ENCODE measurements at places on chromosomes 16 and 17. TPM values are rescaled to one million over a fixed set of nuclear protein-coding genes. Genes with fewer than 3 reads are reported as not detected.

DNA sequence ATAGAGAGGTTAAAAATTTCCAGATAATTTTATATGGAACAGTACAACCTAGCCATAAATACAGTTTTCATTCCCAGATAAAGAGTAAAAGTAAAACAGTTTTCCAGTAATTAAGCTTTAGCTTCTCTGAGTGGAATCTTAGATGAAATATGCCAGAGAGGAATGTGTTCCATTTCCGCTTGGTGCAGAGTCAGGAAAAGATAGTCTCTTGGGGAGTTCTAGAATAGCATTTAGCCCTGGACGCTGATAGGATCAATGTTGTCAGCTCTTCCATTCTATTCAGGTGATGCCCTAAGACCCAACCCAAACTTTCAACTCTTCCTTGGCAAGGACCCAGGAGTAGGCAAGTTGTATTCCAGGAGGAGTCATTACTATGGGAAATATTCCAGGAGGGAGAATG, 30.9 kb upstream of the ABCA3 start:
- no peak for DNase-seq

DNA sequence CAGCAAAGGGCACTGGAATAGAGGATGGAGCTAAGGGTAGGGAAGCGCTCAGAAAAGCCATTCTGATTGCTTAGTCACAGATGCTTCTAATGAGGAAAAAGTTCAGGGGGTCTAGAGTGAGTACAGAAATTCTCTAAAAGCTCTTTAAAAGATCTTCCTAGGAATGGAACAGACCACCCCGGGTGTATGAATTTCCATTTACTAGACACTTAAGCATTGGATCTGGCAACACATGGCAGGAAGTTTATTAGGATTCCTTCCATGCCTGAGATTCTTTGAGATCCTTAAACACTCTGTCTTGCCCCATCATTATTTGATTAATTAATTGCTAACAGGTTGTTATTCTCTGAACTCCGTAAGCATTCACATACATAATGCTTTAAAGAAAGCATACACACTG, 8.5 kb downstream of the KRTAP9-7 start:
- no peak for DNase-seq

DNA sequence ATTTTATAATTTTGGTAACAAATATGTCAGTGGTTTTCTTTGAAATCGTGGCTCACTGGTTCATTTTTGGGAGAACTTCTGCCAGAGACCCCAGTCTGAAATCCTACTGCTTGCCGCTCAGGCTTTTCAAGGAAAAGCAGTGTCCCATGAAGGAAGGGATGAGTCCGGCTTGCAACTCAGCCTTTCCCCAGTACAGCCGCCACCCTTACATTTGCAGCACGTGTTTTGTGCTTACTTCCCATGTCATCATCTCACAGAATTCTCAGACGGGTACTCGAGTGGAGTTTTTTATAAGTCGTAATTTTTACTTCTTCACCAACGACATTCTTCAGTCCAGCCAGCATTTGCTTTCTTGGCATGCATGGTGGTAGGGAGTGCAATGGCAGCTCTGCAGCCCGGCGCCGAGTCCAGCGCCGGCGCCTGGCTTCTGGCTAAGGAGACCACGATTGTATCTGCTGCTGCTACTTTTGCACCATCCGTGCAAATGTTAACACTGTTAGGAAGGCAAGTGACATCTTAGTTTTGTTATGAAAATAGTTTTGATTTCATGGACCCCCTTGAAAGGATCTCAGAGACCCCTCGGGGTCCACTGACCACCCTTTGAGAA, 111.0 kb downstream of the AMFR start:
- no peak for DNase-seq

- no peak for DNase-seq
These were observed 21.1 kb downstream of the GJD3 start for GRCh38 chr17:40343219-40344119.

DNA sequence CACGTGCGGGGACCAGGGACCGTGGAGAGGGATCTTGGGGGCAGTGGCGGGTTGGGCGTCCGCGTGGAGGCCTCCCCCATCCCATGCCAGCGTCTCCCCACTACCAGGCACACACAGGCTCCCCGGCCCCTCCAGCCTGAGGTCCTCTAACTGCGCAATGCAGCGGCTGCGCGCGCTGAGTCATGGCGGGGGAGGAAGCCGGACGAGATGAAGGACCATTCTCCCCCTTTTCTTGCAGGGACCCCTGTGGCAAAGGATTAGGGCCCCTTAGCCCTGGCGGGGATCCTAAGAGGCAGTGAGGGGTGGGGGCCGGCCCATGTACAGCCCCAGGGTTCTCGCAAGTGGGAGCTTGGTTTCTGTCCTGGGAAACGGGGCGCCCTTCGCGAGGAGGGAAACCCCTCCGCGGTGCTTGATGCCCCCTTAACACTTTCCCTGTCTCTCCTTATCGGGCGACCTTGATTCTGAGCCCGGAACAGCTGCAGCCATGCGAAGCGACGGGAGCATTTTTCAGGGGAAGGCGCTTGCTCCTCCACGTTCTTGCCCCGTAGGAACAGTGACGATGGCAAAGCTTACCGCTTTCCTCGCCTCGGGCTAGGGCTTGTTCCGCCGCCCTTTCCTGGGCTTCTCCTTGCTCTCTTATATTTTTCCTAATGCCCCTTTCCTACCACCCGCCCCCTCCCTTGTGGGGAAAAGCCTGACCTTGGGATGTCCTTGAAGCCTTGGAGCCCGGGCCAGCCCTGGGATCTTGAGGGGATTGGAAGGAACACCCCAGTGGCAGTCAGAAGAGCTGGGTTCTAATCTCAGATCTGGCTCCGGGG, 592 bp downstream of the ALDOA start:
- DNase-seq, result no peak

DNA sequence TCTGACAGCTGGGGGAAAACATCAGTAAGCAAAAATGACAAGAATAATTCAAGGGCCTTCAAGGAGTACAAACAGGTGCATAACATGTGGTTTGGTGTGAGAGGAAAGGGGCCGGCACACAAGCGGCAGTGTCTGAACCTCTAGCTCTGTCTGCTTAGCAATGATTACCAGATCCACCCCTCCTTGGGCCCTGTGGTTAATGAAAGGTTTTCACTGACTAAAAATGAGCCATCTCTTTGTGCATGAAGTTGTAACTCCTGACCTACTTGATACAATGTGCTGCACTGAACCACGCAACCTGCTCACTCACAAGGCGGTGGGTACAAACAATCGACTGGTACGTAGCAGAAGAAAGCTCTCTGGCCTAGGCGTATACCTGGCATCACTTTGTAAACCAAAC, 15.1 kb downstream of the FAM117A start:
- no peak for DNase-seq

- no peak for DNase-seq
These were observed 9.2 kb downstream of the TBKBP1 start for GRCh38 chr17:47703191-47703591.

GRCh38 chr17:59149051-59149450, 5.9 kb downstream of the SKA2 start:
- DNase-seq, result no peak

DNA sequence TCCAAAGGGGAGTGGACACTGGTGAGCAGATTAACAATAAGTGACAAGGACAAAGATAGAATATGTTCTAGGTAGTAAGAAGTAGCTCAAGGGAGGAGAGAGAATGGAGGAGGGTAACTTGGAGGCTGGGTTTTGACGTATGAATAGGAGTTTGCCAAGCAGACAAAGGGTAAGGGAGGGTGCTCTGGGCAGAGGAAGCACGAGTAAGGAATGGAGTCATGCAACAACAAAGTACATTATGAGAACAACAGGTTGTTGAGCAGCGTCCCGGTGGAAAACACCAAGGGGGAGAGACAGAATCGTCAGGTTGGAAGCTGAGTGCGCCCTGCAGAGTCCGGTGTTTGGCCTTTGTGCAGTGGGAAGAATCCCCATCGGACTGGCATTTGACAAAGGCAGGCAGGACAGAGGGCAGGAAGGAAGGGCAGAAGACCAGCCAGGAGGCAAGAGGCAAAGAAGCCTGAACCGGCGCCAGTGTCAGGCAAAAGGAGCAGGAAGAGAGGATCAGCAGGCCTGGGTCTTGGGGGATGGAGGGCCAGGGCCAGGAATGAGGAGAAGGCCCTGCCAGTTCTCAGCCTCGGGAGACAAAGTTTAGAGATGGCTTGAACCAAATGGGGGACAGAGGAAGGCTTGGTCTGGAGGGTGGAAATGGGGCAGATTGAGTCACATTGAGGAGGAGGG, 134.3 kb upstream of the TNRC6C start:
- DNase-seq, result no peak

- DNase-seq, result no peak
These were observed 21.1 kb downstream of the CACNG4 start for GRCh38 chr17:66985338-66986237.

DNA sequence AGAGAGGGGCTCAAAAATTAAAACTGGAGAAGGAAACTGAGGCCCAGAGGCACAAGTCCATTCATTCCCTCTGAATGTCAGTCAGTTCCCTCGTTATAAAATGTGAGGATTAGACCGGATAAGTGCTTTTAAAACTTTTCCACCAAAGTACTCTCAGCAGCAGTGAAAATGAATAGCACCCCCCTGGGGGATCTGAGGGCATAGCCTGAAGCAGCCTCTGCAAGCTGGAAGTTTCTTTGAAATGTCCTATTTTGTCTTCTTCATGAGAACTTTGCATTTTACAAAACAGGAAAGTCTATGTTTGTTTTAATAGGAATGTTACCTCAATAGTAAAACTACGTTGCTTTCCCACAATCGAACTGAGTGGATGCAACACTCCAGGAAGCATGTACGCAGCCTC, 273.0 kb downstream of the CEP112 start:
- no peak for DNase-seq

DNA sequence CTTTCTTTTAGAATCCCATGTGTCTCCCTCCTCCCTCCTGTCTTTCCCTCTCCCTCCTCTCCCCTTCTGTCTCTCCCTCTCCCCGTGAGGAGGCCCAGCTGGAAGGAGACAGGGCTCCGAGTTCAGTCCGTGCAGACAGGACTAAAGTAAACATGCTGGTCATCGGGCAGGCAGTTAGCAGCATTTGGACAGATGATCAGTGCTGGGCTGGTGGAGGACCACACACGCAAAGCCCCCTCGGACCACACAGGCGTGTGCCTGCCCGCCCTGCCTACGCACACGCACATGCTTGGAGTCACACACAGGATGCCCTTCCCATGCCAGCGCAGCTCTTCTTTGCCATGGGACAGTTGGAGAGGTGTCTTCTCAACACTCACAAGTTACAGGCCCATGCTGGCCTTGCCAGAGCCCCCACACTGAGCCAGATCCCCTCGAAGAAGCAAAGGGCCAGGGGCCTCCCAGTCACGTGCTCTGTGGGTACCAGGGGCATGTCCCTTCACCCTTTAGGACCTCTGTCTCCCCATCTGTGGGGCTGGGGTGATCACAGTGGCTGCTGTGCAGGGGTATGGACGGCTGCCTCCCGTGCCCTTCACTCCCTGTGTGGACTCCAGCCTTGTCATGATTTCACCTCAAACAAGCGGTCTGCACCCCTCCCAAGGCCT, 215.7 kb upstream of the FOXF1 start:
- DNase-seq, result no peak

DNA sequence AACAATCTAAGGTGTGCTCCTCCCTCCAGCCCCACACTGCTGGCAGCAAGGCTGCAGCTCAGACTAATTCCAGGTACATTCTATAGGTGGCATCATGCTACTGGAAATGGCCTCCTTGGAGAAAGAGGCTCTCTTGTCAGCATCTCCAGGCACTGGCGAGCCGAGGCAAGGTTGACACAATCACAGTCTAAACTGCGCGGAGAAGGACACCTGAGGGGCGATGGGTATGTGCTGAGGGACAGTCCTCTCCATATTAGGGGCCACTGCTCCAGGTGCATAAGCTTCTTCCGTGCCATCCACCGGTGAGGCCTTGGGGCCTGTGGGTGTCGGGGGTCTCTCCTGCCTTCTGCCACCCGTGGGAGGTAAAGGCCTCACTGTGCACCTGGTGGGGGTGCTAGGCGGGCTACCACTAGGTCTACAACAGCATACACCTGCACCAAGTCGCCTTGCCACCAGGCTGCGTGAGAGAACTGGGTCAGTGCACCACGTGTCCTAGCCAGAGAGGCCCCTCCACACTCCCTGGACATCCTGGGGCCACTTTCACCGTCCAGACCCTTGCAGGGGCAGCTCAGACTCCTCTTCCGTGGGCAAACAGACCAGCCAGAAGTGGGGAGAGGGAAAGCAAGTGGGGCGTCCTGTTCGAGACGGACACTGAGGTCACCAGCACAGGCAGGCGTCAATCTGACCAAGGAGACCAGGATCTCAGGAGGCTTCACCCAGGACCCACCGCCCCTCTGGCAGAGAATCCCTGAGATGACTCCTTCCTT, 12.1 kb upstream of the CBX8 start:
- DNase-seq, result no peak

- no peak for DNase-seq
These were observed 35.4 kb upstream of the ABCC11 start for GRCh38 chr16:48282636-48283263.

DNA sequence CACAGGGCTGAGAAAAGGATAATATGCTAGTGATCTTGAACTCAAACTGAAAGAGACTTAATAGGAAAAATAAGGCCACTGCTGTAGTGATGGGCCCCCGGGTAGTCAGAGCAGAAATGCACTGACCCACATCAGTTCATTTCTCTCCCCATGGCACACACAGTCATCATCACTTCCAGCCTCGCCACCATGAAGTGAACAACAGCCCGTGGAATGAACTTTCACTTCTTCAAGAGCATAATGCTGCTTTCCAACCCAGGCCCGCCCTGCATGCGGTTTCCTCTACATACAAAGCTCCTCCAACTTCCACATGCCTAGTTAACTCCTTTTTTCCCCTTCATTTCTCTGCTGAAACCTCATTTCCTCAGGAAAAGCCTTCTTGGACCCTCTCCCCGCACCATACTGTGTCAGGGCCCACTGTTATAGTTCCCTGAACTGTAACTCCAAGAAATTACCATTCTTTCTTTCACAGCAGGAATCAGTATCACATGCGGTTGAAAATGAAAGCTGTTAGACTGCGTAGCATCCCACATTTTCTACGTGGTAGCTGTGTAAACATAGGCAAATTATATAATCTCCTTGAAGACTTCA, 65.8 kb upstream of the SMIM36 start:
- DNase-seq, result peak; percentile 79

Gene MINK1
- 95.0 TPM for total RNA-seq

GRCh38 chr17:81641825-81642489, 5.0 kb downstream of the TSPAN10 start:
- no peak for DNase-seq

- DNase-seq, result no peak
These were observed 1.4 kb downstream of the WWP2 start for GRCh38 chr16:69763599-69763942.

Gene ACOX1
- 64.6 TPM for total RNA-seq

DNA sequence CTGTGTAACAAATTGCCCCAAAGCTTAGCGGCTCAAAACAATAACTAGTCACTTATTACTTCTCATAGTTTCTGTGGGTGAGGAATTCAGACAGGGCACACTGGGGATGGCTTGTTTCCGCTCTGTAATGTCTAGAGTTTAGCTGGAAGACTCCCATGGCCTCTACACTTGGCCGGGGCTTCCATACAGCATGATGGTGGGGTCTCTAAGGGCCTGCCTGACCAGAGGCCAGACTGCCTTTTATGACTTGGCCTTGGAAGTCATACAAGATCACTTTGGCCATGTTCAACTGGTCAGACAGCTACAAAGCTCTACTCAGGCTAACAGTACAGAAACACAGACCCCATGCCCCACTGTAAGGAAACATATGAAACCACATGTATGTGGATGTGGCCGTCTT, 8.2 kb downstream of the GLP2R start:
- no peak for DNase-seq
